ENCODE measurements at places on chromosomes 11 and 22.

DNA sequence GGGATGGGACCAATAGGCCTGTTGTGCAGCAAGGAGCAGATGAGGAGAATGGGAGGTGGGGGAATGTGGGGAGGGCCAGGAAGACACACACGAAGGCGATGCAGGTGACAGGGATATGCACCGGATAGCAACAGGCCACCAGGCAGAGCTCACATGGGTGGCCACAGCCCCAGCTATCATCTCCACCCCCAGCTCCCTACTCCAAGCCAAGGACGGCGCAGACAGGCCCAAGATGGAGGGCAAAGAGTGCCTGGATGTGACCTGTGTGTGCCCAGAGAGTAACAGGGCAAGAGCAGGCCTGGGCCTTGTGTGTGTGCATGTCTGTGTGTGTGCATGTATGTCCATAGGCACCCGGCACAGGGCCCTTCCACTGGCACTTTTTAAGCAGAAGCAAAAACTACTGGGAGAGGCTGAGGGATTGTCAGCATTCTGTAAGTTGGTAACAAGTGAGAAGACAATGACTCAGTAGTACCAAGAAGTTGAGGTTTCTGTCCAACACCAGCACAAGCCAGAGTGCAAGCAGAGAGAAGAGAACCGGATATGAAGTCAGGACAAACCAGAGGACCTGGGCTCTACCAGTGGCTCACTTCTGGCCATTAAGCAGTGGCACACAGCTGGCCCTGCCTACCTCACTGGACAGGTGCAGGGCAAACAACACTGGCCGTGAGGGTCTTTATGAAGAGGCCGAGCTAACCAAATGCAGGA, 36.4 kb downstream of the NRXN2 start:
- DNase-seq, result no peak

- DNase-seq, result no peak
Observed at GRCh38 chr22:20991252-20992055, 9.4 kb downstream of the LZTR1 start.

DNA sequence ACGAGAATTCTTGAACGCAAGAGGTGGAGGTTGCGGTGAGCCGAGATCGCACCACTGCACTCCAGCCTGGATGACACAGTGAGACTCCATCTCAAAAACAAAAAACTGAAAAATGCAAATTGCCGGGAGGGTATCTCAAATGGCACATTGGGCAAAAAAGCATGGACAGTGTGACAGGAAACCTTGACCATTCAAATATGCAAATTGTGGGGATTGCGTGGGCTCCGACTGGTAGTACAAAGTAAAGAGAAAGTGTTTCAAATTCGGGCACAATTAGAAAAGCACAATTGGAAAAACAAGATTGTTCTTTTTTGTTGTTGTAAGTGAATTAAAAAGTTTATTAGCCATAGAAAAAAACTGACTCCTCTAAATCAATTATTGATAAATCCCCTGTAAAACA, 56.7 kb upstream of the NUP160 start:
- no peak for DNase-seq

GRCh38 chr22:24483976-24484545, 11.1 kb upstream of the UPB1 start:
- DNase-seq, result no peak

DNA sequence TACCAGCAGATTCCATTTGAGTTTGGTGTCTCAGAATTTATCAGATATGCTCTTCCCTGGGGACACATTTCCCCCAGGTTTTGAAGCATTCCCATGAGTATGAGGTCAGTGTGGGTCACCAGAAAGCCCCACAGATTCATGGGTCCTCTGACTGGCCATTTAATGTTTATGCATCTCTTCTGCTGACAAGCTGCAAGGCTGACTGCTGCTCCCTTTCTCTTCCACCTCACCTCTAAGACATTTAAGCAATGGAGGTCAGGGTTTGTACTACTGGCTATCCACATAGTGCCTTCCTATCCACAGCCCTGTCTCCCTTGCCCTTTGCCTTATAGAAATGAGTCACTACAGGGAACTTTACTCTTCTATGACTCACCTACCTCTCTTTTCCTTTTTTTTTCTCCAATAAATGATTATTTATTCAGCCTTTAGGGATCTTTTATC, 106.0 kb upstream of the TIMP3 start:
- DNase-seq, result no peak

Data from right lobe of liver (tissue), 6 donors.